ENCODE measurements at places on chromosomes 4 and X.

DNA sequence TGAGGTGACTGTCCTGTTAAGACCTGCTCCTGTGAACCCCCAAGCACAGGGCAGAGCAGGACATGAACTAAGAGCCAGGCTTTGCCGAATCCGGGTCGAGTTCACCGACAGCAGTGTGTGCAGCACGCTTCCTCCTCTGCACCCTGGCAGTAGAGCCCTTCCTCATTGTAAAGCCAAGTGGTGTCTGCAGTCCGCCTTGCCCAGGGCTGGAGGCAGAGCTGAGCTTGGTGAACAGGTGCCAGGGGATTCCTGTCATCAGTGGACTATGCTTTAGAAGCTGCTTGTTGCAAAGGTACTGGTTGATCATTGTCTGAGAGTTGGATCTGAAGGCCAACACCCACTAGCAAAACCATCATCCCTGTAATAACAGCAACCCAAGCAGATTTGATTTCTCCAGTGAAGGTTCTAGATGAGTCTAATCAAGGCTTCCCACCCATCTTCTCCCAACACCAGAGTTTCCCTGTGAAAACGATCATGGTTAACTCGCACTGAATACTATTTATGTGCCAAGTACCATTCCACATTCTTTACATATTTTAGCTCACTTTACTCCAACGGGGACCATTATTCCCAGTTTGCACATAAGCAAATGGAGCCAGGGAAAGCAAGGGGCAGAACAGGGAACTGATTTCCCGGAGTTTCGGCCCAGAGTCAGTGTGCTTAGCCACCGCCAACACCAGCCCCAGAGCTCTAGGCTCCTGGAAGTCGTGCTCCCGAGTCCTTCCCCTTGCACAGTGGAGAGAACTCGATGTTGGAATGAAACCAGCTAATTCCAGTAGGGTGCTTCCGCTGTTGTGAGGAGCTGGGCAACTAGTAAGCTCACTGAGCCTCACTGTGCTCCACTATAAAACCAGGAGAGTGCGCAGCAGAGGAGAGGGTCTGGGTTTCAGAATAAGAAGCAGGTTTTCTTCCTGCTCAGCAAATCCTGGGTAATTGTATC, 1.4 kb upstream of the SLC34A2 start:
- no peak for DNase-seq

GRCh38 chr4:72587334-72587733, 18.3 kb upstream of the ADAMTS3 start:
- no peak for DNase-seq

DNA sequence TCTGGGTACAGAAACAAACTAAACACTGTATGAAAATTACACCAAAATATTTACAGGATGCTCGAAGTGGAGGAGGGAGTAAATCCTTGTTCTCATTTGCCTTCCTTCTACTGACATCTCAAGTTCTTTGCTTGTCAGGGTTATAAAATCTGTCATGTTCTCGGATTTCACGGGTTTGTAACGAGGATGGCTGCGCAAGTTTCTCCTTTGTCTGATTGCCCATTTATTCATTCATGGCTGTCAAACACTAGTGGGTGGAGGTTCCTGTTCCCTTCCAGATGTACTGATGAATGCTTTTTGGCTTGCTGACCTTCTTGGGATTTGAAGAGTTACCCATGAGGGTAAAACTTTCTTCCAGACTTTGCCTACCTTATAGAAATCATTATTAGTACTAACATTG, 206.9 kb downstream of the SPCS3 start:
- no peak for DNase-seq

GRCh38 chrX:136310411-136310810, 9.6 kb downstream of the ADGRG4 start:
- no peak for DNase-seq

DNA sequence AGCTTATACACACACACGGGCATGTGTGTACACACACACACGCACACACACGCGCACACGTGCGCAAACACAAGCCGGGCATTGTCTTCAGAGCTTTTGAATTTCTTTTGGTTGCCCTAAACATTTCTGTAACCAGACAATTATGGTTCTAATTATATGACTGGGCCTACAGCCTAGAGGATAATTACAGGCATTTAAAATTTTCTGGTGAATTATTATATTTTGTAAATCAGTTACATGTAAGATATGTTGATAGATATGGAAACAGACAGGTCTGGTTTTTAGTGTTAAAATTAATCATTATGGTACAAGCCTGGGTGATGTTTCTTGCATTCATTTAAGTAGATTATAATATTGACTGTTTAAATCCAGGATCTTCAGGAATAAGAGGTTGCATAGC, 1120.5 kb downstream of the ADGRL3 start:
- DNase-seq: no peak

GRCh38 chrX:136457303-136457917, 30.3 kb upstream of the BRS3 start:
- DNase-seq: no peak

DNA sequence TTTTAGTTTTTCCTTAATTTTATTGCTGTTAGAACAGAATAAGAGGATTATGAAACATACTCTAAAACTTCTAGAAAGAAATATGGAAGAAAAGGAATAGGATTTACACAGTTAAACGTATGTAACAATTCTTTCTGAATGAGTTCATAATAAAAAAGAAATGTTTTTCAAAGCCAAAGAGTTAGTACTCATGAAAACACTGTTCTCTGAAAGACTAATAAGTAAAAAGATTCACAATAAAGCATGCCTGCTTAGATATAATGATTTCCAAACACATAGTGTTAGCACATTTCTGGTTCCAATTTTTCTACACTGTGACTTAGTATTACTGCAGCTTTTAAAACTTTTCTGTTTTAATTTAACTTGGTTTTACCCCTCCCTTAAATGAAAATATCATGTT, 49.8 kb upstream of the PRSS48 start:
- DNase-seq: no peak

GRCh38 chr4:124152132-124152531, 560.4 kb downstream of the ANKRD50 start:
- peak; percentile 81 for DNase-seq

DNA sequence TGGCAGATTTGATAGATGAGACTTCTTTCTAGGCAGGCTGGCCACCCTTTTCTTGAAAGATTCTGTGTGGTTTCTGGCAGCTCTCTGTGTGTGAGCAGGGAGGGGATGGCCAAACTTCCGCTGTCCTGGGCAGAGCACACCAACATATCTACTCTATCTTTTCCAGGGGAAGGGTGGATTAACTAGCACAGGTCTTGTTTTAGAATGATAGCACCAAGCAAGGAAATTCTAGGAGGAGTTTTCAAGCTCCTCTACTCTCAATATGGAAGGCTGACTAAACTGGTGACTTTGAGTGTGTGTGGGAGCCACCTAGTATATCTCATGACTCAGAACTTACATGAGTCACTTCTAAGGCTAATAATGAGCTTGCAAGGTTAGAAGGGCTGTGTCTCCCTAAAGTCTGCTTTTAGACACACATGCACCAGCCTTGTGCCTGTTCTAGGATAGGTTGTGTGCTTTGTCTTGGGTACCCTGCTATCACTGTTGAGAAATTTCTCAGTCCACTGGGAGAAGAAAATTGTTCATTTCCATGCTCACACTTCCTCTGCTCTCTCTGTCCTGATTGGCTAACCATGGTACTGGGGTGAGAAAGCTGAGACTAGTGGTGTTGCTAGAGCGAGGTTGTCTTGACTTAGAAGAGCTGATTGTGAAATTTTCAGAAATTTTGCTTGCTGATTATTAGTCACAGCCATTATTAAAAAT, 72.9 kb downstream of the YIPF6 start:
- DNase-seq: no peak

- DNase-seq: peak; percentile 6
These were observed 33.9 kb downstream of the STX18 start for GRCh38 chr4:4507923-4508322.

DNA sequence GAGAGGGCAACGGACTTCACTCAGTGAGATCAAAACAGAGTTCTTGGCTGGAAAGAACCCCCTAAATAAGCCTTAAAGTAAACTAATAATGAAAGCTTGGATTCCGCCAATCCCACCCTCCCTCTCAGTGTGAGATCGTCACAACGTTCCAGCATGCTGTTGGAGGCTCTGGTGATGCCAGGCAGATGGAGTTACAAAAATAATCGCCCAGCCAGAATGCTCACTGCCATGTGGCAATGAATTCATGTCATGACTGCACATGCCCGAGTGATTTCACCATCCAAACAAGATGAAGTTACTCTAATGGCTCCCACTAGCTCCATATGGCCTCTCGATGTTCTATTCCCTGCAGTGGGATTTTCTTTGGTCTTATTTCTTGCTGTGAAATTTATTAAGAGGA, 248.0 kb downstream of the SPATA18 start:
- no peak for DNase-seq

GRCh38 chr4:21476757-21477156, 471.8 kb downstream of the KCNIP4 start:
- DNase-seq: no peak

- DNase-seq: no peak
These were observed 38.0 kb downstream of the APBB2 start for GRCh38 chr4:41176340-41176739.
